ENCODE measurements at places on chromosomes 2 and 18. TPM values are rescaled to one million over a fixed set of nuclear protein-coding genes. Genes with fewer than 3 reads are reported as not detected.

Gene GTF2A1L
- total RNA-seq, result under 0.01 TPM

Gene ACVR1C
- not detected for total RNA-seq

Gene MBD1
- total RNA-seq, result 25.7 TPM

Gene SERPINB8
- total RNA-seq, result 8.5 TPM

Gene CTNNA2
- total RNA-seq, result not detected

Gene NTSR2
- total RNA-seq, result not detected

Gene SMPD4
- total RNA-seq, result 9.8 TPM

Gene SRD5A2
- not detected for total RNA-seq

Gene ST8SIA3
- total RNA-seq, result not detected

Gene CCL20
- 0.60 TPM for total RNA-seq
